ENCODE measurements at places on chromosomes 2 and 18.
A peak's percentile ranks its signal among the peaks of the same experiment; 100 is the strongest.

- DNase-seq = no peak
Measured at GRCh38 chr2:236675051-236675450, 105.4 kb downstream of the ACKR3 start.

DNA sequence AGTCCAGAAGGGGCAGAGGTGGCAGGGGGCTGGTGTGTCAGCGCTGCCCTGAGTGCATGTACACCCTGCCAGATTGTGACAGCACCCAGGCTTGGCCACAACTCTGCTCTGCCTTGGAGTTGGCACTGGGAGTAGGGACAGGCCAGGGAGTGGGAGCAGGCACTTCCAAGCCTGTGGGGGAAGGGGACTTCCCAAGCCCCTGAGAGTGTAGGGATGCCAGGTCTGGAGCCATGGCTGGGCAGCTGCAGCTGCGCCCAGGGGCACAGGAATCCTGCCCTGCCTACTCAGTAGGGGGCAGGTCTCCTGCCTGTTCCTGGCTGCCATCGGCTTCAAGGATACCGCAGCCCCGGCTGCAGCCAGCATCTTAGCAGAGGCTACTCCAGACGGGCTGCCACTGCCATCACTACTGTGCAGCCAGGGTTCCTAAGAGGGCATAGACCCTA is 109.4 kb downstream of the CALCRL start:
- DNase-seq = no peak

- no peak for DNase-seq
Measured at GRCh38 chr2:211994806-211995205, 543.8 kb downstream of the ERBB4 start.

DNA sequence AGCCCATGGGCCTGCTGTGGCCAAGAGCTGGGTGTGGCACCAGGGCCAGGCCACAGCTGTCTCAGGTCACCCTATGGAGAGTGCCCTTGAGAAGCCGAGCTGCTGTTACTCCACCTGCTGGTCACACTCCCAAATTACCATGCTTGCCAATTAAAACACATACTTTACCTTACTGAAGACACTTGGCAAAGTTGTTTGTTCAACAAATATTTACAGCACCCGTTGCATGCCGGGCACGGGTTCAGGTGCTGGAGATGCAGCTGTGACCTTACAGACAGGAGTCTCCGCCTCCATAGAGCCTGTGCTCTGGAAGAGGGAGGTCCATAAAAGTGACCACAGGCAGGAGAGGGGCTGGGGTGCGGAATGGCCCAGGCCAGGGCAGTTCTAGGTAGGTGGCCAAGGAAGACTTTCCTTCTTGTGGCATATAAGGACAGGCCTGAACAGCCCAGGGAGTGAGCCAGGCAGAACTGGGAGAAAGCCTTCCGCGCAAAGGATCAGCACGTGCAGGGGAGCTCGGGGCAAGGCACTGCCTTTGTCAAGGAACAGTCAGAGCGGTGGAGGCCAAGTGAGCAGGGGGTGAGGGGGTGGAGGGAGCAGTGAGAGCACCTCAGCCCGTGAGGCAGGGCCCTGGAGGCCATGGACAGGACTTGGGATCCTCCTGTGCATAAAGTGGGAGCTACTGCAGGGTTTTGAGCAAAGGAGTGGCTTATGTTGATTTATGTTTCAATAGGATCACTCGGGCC is 23.6 kb upstream of the RBM44 start:
- peak; percentile 58 for DNase-seq

DNA sequence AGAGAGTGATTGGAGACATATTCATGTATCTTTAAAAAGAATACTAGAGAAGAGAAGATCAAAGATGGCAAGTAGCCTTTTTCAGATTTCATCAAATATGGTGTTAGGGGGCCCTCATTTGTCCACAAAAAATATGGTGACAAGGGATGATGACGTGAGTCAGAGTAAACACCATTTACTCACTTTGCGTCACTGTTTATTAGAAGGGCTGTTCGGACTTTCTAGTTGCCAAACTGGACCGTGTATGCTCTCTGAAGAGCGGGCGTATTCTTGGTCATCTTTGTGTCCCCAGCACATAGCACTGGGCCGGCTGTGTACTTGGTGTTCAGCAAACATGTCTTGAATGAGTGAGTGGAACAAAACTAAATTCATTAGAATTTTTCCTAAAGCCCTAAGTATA is 37.5 kb downstream of the TTC39C start:
- no peak for DNase-seq

DNA sequence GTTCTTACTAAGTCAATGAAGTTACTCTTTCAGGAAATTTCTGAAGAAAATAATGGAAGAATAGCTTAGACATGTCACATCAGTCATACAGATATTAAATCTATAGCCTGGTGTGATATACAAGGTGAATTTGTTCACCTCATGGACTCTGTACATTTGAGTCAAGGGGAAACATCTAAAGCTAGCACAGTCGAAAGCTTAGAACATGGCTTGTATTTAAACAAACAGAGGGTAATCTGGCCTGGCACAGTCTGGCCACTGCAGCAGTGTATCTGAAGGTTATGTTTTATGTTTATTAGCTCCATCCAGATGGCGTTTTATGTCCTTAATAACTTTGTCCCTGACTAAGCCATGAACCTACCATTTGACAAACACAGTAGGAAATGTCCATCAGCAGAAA is 817.3 kb downstream of the SATB2 start:
- no peak for DNase-seq
